ENCODE measurements at places on chromosomes 5 and 9.
A peak's percentile ranks its signal among the peaks of the same experiment; 100 is the strongest.

GRCh38 chr5:72096602-72097188, 10.6 kb upstream of the MAP1B start:
- no peak for DNase-seq

DNA sequence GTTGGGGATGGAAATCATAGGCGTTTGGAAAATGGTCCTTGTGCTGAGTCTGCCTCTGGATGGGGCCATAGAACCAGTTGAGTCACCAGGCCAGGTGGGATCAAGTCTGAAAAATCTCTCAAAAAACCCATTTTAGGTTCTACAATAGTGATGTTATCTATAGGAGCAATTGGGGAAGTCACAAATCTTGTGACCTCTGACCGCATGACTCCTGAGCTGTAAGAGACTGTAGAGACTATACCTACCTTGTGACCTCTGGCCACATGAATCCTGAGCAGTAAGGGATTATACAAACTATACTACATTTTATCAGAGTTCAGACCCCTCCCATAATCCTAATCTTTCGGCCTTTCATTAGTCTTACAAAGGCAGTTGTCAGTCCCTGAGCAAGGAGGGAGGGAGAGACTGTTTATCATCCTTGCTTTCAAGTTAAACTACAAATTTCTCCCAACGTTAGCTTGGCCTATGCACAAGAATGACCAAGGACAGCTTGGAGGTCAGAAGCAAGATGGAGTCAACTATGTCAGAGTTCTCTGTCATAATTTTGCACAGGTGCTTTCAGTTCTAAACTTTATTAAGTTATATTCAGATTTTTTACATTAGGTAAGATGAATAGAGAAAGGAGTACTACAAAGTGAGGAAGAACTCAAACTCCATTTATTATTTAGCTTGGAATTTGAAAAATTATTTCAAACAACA, 11.5 kb upstream of the JMY start:
- DNase-seq = no peak

DNA sequence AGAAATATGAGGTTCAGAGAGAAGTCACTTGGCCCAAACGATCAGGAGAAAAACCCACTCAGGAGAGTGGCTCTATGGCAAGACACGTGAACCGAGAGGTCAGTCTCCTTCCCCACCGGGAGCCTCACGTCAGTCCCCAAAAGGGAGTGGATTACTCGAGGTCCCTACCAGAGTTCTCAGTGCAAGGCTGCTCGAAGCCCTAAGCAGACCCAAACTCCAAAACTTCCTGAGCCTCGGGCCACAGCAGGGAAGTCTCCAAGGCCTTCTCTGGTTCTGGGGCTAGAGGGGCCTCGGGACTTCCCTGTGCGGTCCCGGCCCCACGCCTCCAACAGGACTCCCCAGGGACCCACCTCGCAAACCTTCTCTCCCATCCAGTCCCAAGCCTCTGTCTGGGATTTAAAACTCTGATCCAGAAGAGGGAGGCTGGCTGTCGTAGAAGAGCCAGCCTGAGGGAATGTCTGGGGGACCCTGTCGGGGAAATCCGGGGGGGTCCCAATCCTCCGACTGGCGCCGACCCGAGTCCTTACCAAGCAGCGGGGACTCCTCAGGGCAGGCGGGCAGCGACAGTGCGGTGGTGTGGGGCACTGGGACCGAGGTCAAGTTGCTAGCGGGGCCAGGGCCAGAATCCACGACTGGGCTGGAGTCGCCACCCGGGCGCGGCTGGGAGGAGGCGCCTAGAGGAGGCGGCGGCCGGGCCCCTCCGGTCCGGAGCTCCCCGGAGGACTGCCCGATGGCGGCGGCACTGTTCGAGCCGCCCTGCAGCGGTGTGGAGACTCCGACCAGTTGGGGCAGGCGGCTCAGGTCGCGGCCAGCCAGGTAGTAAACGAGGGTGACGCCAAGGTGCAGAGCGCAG, 679 bp downstream of the B4GALT1 start:
- no peak for DNase-seq

DNA sequence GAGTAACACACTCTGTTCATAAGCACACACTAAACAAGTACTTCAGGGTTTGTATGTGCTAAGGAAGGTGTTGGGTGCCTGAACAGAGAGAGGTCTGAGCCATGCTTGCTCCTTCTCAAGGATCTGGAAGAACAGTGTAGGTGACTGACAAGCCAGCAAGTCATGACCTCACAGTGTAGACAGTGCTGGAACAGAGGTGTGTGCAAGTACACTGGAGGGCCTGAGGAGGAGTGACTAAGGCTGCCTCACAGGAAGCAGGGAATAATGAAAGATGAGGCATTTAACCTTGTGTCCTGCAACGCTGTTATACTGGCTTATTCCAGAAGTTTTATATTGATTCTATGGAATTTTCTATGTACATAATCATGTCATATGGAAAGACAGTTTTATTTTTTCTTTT, 83.9 kb downstream of the TMEM174 start:
- DNase-seq = peak; percentile 23

DNA sequence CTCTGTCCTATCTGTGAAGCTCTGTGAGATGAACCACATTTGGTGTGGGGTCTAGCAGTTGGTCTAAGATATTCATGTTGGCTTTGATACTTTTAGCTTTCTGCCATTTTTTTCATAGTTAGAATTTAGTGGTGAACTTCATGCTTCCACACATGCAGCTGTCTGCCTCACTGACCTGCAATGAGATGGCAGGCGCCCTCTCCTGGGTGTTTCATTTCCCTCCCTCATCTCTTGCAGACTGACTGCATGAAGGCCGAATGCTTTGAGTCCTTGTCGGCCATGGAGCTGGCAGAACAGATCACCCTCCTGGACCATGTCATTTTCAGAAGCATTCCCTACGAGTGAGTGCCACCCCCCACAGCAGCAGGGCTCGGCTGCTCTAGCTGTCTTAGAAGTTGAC, 26.1 kb upstream of the CKMT2 start:
- no peak for DNase-seq

DNA sequence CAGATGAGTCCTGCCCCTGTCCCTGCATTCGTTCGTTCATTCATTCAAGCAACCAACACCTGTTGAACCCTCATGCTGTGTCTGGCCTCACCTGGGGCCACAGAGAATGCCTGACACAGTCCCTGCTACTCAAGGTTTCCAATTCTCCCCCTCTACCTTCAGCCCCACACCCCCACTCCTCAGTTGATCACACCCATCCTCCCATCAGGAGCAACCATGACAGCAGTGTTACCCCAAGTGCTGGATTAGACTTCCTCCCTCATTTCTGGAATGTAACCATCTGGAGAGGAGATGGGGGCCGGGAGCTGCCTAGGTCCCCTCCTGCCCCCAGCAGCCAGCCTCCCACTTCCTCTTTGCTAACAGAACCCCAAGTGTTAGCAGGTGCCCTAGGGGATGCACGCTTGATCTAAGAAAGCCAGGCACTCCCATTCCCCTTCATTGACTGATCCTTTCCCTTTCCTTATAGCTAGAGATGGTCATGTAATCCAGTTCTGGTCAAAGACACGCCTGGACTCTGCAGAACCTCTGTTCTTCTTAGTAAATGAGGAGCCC, 57.2 kb downstream of the SMIM23 start:
- DNase-seq = no peak

DNA sequence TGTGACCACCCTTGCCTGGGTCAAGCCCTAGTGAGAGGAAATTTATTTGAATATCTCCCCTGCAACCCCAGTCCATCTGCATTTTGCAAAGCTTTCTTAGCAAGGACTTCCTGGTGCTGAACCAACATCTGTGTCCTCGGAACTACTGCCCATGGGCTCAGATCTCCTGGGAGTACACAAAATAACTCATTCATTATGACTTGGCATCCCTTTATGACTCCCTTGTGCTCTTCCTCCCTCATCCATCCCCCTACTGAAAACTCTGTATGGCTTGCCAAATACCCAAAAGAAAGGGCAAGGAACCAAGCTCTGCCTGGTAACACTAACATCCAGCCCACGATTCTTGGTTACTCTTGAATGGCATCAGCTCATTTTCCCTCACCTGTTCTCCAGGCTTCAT, 368.5 kb downstream of the NTRK2 start:
- no peak for DNase-seq

GRCh38 chr9:136820971-136821825, 13.4 kb downstream of the RABL6 start:
- no peak for DNase-seq

DNA sequence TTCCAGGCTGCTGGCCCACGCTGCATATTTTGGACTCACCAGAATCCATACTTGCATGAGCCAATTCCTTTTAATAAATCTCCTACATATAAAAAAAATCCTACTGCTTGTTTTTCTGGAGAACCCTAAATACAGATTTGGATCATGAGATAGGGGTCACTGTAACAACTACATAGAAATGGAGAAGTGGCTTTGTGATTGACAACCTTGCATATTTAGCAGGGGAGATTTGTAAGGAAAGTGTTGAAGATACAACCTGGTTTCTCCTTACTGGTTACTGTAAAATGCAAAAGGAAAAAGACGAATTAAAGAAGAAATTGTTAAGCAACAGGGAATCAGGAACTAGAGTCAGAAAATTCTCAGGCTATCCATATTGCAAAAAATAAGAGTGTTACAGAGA, 74.8 kb downstream of the HABP4 start:
- DNase-seq = no peak

DNA sequence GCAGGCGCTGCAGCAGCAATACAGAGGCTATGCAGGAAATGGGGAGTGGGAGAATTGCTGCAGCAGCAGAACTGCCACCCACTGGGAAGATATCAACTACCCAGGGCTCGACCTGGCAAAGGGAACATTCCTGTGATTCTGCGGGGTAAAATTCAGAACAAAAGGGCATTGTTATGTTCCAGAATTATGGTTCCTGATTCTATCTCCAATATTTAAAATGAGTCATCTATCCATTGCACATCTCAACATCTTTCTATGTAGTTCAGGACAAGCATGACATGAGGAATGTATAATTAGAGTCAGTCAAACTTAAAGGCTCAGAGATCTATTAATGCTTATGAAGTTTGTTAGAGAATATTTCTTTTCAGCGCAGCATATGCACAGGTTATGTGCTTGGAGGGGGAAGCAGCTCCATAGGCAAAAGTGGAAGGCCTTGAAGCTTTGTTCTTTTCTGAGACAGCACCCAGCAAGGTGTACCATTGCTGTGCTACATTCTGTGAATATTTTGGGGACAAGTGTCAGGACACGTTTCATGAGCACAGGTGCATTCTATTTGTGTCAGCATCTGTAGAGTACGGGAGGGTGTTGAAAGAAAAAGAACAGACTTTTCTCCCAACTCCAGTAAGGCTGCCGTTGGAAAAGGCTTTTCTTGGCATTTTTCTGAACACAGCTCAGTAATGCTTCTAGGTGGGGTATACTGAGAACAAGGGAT, 395.6 kb upstream of the MPDZ start:
- no peak for DNase-seq

- no peak for DNase-seq
Measured at GRCh38 chr5:945691-946551, 53.2 kb downstream of the TRIP13 start.

DNA sequence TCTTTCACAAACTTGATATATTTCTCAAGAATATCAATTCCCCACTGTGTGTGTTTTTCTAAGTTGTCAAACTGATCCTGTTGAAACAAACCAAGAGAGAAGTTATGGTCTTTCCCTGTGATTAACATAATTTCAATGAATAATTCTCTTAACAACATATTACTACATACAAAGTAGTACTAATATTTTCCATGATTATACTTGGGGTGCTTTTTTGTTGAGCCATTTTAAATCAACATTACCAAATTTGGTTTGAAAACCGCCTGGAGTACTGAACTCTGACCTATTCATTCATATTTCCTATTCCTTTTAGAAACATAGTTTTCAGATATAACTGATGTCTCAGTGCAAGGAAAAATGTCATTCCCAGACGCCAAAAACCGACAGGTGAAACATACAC, 48.1 kb downstream of the FNBP1 start:
- DNase-seq = no peak

- peak; percentile 45 for DNase-seq
Measured at GRCh38 chr5:123610665-123611405, 98.9 kb downstream of the CSNK1G3 start.

DNA sequence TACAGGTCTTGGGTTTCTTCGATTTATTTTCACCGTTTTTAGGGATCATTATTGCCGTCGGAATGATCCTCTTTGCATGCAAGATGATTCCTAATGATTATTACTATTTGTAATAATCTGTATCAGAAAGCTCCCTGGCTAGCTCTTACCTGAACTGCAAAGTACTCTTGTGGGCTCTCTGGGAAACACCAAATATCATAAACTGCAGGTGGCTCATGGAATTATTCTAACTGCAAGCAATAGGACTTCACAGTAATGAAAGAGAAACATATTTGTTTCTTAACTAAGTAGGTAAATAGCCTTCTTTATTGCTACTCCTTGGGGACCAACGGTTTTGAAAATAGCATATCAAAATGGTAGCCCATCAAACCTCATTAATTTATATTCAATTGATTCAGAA, 219.4 kb downstream of the NFIB start:
- DNase-seq = no peak

- DNase-seq = no peak
Measured at GRCh38 chr5:93329756-93330155, 251.3 kb downstream of the NR2F1-AS1 start.

- DNase-seq = no peak
Measured at GRCh38 chr5:174799121-174799520, 74.7 kb downstream of the MSX2 start.

DNA sequence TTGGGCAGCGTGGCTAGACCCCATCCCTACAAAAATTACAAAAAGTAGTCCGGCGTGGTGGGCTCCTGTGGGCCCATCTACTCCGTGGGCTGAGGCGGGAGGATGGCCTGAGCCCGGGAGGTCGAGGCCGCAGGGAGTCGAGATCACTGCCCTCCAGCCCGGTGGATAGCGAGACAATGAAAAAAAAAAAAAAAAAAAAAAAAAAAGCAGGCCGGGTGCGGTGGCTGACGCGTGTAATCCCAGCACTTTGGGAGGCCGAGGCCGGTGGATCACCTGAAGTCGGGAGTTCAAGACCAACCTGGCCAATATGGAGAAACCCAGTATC, 110.5 kb upstream of the LPCAT1 start:
- no peak for DNase-seq

DNA sequence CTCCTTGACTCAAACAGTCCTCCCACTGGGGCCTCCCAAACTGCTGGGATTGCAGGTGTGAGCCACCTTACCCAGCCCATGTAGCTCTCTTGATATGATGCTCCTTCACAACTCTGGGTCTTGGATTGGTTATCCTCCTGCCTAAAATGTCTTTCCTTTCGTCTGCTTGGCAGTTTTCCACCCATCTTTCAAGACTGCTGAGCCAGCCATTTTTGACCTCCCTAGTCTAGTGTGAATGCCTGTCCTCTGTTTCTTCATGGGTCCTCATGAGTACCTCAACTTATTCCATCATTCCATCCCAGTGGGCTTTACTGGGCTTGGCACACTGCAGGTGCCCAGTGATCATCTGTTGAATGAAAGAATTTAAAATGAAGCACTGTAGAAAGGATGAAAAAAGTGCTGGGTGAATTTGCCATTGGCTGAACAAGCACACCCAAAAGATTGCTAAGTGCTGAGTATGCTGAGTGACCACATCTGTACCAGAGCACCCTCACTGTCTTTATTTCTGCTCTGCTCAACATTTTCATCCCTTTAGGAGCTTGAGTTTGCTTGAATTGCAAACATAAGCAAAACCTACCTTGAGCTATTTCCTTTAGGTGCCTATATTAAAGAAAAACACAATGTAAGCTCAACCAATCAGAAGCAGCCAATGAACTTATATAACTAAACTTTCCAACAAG, 84.8 kb upstream of the FAM169A start:
- DNase-seq = no peak
